ENCODE measurements at places on chromosomes 7 and 10.

- DNase-seq = no peak
Measured at GRCh38 chr7:128053023-128053422, 21.8 kb upstream of the LRRC4 start.

- no peak for DNase-seq
Measured at GRCh38 chr7:22333680-22334141, 23.2 kb downstream of the RAPGEF5 start.

GRCh38 chr10:26090762-26091161 lies 125.8 kb upstream of the GAD2 start:
- DNase-seq = no peak

- DNase-seq = no peak
Measured at GRCh38 chr7:26237035-26237807, 35.7 kb downstream of the CBX3 start.

DNA sequence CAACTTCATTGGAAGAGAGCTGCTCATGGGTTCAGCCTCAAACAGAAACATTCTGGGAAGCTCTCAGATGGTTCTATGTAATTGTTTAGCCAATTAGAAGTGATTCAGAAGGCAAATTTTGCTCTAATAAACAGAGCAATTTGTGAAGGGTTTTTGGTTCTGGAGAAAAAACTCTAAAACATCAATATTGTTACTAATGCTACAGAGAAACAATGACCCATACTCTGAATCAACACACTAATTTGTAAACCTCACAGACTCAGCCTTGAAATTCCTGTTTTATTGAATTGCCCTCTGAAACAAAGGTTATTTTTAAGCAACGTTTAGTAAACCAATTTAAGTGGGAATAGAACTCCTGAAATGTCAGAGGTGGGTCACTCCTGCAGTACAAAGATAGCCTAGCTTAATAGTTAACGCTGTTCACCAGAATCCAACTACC lies 171.6 kb upstream of the SVIL start:
- DNase-seq = no peak

GRCh38 chr10:9230625-9231024 lies 1176.1 kb downstream of the GATA3 start:
- DNase-seq = no peak

DNA sequence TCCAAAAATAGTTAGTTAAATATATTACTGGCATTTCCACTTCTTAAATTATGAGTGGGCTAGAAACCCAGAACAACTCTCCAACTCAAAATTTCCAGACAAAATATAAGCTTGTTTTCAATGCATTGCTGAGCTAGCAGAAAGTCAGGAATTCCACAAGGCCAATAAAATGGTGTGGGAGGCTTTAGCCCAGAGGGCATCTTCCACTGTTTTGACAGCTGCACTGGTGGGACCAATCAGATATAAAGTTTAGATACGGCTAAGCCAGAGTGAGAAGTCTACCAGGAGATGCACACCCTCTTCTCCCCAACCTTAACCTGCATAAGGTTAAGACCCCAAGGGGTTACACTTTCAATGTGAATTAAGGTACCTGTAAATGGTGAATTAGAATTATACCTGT lies 76.6 kb downstream of the AMPH start:
- no peak for DNase-seq

DNA sequence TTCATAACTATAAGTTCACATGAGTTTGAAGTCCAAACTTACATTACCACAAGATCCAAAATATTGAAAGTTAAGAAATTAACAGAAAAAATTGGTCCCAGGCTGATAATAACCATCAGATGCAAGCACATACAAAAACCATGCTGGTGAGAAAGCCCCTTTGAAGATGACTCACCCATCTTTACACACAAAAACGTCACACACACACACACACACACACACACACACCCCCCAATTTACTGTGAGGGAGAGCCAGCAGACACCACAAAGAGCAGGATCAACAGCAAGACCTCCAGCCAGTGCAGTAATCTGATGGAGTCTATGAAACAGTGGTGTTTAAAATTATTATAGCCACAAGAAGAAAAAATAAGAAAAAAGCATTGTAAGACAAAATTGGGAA lies 50.1 kb upstream of the DRGX start:
- DNase-seq = no peak

GRCh38 chr10:77625379-77625778 lies 12.2 kb downstream of the KCNMA1 start:
- DNase-seq = no peak
